HFF-Myc (cell line): ENCODE measurements at places on chromosomes 3 and 15.

DNA sequence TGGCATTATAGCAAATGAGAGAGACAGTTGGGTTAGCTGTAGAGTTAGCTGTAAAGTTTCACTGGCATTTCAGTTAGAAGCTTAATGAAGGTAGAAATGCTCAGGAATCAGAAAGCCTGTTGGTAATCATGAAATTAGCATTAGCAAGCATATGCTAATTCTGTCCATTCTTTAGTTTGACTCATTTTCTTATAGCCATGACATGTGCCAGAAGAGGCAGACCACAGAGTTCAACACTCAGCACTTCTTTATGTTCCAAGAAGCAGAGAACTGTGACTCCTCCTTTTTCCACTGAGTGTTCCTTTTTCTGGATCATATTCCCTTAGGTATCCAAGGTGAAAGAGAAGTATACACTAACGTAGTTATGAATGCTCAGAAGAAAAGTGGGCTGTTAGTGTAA lies 276.2 kb upstream of the SGO1 start:
- no peak for DNase-seq

GRCh38 chr3:45026038-45026437 lies at the start of gene CLEC3B:
TSS of gene CLEC3B (plus strand) at chr3:45026303. CDS start at chr3:45026363, 60 bp downstream.
- DNase-seq, result no peak

DNA sequence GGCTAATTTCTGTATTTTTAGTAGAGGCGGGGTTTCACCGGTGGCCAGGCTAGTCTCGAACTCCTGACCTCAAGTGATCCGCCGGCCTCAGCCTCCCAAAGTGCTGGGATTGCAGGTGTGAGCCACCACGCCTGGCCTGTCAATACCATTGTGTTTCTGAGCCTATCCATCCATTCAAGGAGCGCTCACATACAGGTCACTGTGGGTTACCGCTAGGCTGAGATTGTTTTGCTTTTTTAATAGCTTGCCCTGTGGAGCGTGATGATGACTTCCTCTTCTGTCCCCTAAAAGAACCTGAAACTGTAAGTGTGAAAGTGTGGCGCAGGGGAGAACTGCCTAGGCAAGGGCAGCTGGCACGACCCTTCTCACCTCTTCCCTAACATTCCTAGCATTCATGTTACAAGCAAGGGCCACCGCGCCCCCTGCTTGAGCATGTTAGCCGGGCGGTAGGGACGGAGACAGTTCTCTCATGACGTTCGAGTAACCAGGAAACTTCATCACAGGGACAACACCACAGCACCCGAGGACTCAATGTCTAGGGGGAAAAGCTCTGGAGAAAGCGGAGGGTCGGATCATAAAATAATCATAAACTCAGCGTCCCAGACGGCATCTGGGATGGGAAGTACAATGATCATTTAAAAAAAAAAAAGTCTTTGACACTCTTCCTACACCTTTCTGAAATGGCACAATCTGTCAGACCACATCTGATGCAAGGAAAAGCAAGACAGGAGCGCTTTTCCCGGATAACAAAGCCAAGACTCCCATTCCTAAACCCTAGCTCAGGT lies 790 bp downstream of the LAMP3 start:
- DNase-seq, result no peak

DNA sequence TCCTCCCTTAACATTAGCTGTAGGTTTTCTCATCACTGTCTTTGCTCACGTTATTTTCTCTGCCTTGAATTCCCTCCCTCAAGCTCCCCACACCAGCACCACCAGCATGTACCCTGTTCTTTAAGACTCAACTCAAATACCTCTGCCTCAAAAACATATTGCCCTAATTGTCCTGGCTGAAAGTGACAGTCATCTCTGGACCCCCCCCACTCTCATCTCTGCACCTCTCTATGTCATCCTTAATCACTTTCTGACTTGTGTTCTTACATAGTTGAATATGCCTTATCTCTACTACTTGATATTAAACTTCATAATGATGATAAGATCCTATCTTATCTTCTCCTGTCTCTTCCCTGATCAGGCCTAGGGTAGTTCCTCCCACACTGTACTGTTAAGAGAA lies 345.2 kb upstream of the TPRG1 start:
- DNase-seq, result no peak

GRCh38 chr3:185517387-185518130 lies 18.7 kb upstream of the TMEM41A start:
- DNase-seq, result no peak

GRCh38 chr3:126147932-126148683 lies 32.3 kb downstream of the ALDH1L1 start:
- DNase-seq, result no peak

- DNase-seq, result no peak
Observed at GRCh38 chr3:170730071-170730812, 139.8 kb downstream of the RPL22L1 start.

DNA sequence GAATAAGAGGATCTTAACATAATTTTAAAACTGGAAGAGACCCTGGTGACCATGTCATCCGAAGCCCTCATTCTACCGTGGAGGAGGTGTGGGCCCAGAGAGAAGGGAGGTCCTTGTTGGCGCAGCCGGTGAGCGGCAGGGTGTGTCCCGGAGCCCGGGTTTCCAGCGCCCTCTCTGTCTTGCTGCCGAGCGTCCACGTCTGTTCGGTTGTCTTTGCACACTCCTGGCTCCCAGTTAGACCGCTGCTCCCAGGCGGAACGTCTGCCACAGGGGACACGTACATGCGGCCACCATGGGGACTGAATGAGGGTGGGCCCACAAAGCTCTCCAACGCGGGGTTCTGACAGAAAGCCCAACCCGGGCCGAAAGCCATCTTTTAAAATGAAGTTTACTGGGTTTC lies 6.6 kb upstream of the MUC4 start:
- no peak for DNase-seq

- DNase-seq, result no peak
Observed at GRCh38 chr15:66563126-66563525, 2.7 kb downstream of the LCTL start.

DNA sequence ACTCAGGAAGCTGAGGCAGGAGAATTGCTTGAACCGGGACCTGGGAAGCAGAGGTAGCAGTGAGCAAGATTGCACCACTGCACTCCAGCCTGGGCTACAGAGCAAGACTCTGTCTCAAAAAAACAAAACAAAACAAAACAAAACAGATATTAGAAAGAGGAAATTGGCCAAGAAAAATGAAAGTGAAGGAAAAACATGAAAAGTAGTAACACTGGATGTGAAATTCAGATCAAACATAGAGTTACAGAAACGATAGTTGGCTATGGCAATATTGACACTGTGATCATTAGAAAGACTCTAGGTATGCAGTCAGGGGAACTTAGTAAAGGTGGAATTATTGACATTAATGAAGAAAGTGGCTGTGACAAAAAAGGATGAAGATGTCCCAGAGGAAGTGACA lies 13.2 kb upstream of the TIPARP start:
- DNase-seq, result no peak

GRCh38 chr3:186883686-186884058 lies 41.2 kb downstream of the ADIPOQ start:
- no peak for DNase-seq

GRCh38 chr3:55286693-55287092 lies 200.4 kb downstream of the WNT5A start:
- no peak for DNase-seq
